OCI-LY7 (cell line): ENCODE measurements at places on chromosomes 13 and 19. TPM values are rescaled to one million over a fixed set of nuclear protein-coding genes. Genes with fewer than 3 reads are reported as not detected.

Gene PROZ
- not detected in 2 replicates for total RNA-seq

Gene REX1BD
- 84.6 and 88.8 TPM in 2 replicates for total RNA-seq

Gene ADGRE2
- 0.11 TPM in 1 of 2 replicates, not detected in the other for total RNA-seq

Gene FLT3LG
- total RNA-seq = 8.4 and 11.7 TPM in 2 replicates

Gene ZNF66
- total RNA-seq = 28.4 and 39.6 TPM in 2 replicates

Gene GJA3
- not detected in 2 replicates for total RNA-seq

Gene C13orf42
- total RNA-seq = not detected in 2 replicates

Gene ZNF536
- total RNA-seq = 0.28 and 0.30 TPM in 2 replicates
